ENCODE measurements at places on chromosomes 2 and 18. TPM values are rescaled to one million over a fixed set of nuclear protein-coding genes. Genes with fewer than 3 reads are reported as not detected.

SRD5A2 gene
- not detected for total RNA-seq

SCYGR4 gene
- not detected for total RNA-seq

C2orf80 gene
- total RNA-seq: not detected

ANKRD23 gene
- 1.6 TPM for total RNA-seq

DNA sequence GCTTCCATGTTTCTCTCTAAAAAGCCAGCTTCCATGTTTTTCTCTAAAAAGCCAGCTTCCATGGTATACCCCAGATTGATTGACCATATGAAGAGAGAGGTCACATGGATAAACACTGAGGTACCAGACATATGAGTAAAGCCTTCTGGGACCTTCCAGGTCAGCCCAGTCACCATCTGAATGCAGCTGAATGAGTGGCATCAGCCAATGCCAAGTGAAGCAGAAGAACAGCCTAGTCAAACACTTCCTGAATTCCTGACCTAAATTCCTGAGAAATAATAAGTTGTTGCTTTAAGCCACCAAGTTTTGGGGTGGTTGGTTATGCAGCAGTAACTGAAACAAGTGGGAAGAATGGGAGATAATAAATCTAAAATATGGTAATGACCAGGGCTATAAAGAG is 5.7 kb upstream of the ALS2 start:
- DNase-seq: no peak

DNA sequence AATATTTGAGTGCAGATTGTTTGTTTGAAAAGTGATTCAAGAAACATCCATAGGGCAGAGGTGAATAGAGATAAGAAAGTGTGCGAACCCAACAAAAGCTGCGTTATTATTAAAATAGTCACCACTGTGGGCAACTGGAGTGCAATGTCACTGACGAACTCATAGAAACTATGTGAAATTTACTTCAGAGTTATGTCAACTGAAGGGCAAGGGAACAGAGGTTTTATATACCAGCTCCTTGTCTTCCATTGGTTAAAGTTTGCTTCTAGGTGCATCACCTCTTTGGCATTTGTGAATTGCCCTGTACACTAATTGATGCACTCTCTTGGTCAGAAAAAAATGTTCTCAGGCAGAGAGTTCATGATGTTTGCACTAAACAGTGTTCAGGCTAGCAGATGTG is 110.5 kb upstream of the NYAP2 start:
- DNase-seq: no peak

DNA sequence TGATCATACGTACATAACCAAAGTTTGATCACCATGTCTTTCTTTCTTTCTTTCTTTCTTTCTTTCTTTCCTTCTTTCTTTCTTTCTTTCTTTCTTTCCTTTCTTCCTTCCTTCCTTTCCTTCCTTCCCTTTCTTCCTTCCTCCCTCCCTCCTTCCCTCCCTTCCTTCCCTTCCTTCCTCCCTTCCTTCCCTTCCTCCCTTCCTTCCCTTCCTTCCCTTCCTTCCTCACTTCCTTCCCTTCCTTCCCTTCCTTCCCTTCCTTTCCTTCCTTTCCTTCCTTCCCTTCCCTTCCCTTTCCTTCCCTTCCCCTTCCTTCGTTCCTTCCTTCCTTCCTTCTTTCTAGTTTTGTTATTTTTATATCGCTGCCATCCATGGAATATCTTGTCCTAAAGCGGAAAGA is 406.7 kb upstream of the DDX18 start:
- no peak for DNase-seq

GRCh38 chr2:43100883-43101662 is 125.3 kb downstream of the ZFP36L2 start:
- DNase-seq: no peak

DNA sequence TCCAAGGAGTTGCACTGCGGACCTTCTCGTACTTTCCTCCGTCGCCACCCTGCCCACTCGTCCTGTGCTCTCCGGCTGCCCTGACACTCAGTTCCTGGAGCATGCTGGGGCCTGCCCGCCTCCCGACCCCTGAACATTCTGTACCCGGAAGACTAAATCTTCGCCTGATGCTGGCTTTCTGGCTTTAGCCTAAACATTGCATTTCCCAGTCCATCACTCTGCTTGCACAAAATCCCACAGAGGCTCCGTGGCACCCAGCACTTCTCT is 550 bp upstream of the SFXN5 start:
- no peak for DNase-seq

DNA sequence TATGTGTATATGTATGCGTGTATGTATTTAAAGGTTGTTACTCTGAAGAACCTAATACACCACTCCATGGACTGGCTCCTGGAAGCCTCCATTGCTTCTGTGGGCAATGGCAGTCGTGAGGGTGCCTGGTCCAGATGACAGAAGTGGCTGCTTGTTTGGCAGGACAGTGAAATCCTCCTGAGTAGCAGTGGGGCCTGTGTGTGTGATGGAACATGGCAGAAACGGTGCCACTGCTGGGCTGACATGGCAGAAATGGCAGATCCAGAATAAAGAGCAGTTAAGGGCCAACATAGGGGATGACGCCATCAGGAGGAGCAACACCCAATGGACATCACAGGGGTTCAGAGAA is 6.1 kb upstream of the CPLX4 start:
- no peak for DNase-seq

DNA sequence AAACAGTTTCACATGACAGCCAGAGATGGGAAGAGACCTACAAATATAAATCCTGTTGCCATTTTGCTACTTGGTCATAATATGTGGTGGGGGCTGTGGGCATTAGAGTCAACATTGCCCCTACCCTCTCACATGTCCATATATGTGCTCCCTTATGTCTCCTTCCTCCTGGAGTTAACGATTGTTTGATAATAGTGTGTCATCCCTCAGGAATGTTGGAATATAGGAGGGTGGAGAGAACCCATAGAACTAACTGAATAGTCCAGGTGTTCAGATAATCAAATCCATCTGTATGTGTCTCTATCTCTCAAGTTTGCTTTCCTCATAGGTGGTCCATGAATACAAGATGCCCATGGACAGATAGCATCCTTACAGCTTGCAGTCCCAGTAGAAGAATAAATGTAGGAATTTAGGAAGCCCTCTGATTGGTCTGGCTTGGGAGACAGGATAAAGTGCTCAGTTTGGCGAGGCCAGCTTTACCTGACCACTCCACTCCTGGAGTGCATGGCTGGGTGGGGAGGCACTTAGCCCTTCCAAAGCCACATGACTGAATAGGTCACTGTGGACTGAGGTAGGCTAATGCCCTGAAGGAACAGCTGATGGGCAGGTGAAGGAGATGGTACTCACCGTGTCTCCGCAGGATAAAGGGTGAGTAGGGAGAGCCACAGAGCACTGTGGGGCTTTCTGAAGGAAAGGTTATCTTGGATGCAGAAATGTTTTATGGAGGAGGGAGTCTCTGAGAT is 166.9 kb downstream of the CDCA7 start:
- no peak for DNase-seq

GRCh38 chr2:168568476-168569267 is 112.6 kb downstream of the CERS6 start:
- no peak for DNase-seq

All from glomerular endothelial cell (primary cell).